Right lobe of liver (tissue), 6 donors: ENCODE measurements at places on chromosomes 3 and 15.
A peak's percentile ranks its signal among the peaks of the same experiment; 100 is the strongest.

DNA sequence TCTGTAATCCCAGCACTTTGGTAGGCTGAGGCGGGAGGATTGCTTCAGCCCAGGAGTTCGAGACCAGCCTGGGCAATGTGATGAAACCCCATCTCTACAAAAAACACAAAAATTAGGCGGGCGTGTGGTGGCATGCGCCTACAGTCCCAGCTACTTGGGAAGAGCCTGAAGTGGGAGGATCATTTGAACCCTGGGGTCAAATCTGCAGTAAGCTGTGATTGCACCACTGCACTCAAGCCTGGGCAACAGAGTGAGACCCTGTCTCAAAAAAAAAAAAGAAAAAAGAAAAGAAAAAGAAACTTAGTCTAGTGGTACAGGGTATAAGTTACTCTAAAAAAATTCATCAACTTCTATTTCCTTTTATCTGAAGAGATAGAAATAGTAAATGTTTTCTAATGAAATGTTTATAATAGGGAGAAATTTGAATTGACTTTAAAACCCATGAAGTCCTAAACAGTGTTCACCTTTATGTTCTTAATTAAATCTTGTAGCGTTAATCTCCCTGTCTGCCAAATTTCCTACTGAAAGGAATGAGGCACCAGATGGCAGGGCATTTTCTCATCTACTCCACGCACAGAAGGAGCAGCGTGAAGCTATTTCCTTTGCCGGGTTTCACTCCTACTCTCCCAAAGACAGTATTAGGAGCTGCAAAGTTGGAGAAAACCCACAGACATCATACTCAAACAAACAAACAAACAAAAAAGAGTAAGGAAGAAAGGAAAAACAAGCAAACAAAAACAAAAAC is 1.9 kb downstream of the PCLAF start:
- DNase-seq, result no peak

DNA sequence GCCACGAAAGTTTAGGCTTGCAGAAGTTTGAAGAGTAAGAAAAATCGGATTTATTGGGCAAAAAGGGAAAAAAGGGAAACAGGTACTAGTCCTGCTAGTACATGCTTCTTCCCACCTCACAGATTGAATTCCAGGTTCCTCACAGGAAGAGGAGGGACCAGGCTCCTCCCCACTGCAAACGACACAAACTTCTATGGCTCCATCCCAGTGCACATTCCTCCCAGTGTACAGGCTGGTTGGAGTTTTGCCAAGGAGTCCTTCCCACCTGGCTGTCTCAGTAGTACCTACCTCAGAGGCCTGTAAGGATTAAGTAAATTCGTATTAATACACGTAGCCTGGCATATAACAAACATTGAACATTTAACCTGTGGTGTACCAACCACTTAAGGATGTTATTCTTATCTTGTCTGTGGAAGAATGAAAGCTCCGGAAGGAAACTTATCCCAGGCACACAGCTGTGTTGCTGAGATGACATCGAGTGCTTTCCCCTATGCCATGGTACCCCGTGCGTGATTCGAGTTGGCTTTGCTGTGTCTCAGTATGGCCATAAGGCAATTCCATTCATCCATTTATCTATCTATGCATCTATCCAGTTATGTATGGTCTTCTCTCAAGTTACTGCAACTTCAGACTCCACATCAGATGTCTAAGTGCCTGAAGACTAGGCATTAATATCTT is 294.3 kb downstream of the LRTM1 start:
- DNase-seq, result no peak

DNA sequence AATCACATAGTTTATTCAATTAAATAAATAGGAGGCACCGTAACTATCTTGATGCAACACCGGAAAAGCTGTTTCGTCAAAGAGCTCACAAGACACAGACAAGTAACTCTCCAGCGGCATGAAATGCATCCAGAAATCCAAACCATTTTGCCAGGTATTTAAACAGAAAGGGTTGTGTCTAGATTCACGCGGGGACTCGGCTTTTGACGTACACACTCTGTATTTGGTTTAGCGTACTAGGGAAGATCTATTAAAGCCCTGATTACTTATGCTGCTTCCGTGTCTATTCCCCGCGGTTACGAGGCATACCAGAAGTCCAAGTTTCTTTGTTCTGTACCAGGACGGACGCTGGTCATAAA is 718 bp downstream of the BNIP2 start:
- DNase-seq, result peak; percentile 56

DNA sequence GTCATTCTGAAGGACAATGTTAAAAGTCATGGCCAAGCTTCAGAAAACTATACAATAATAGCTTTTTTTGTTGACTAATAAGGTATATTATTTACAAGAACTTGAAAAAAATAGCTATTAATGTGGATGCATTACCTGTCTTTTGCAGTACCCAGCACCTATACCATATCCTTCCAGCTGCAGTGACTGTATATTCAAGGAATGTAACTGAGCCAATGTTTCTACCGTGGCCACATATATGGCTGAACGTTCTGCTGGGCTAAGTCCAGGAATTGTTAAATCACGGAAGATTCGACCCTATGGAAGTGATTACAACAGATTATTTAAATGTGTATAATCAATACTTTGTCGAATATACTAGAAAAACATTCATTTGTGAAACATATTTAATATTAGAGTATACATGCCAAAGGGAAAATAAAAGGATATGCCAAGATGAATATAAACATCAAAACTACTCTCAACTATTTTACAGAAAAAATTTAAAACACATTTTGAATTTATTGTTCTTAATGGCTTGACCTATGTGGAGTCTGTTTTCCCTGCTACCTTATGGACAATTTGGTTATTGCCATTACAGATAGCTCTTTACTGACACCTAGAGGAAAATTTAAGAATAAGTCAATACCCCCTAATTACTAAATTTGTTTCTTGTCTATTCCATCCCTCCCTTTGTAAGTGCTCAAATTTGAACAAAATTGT is 17.6 kb downstream of the ACAD11 start:
- no peak for DNase-seq

DNA sequence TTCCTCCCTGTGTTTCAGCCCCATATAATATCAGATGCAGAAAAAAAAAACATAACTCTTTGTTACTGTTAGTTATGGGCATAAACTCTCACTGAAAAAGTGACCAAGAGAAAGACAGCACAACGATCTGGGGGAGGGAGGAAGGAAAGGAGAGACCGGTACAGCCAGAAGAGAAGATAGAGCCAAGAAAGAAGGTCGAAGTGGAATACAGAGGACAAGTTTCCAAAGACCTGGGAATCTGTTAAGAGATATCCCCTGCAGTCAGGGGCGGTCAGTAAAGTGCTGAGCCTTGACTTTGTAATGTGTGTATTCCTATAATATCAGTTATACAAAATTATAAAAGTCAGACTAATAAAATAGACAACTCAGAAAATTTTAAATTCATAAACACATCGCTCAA is 3.3 kb downstream of the ALDH1A2 start:
- DNase-seq, result no peak

DNA sequence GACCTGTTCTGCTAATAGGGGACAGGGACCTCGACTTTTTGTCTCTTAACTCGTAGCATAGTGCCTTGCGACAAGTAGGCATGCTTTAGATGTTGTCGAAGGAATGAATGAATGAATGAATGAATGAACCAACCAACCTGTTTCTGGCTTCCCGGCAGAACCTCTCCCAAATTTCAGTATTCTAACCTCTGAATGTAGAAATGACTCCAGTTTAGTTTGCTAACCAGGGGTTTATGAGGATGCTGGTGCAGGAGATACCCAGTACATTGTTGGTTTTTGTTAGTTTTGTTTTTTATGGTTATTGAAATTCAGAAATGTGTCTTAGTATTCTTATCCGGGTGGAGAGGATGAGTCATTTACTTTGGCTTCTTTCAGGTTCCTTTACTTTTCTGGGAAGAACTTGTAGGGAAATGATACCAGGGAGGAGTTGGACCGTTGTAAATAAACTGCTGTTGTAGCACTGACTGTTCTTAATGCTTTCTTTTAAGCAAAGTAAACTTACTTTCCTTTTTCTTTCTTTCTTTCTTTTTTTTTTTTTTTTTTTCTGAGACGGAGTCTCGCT is 29.6 kb upstream of the EHHADH start:
- no peak for DNase-seq

- DNase-seq, result peak; percentile 68
Observed at GRCh38 chr15:101121511-101122090, 130.2 kb downstream of the CHSY1 start.

DNA sequence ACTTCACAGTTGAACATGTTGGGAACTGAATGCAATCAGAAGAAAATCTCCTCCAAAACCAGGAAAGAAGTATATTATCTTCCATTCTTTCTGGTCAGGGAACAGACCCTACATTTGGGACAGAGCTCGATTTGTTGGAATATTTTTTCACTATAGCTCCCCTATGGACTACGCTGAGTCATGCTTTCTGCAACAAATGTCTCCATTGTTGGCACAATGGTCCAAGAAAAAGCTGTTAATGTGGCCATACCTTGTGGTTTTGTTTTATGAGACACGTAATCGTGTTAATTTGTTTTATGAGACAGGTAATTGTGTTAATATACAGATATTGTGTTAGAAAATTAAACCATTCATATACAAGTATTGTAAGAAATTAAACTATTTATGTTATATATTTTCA is 101.4 kb downstream of the TGFBR2 start:
- no peak for DNase-seq

GRCh38 chr3:89314454-89315098 is 207.2 kb downstream of the EPHA3 start:
- DNase-seq, result no peak

GRCh38 chr3:140842984-140843649 is 98.5 kb upstream of the SLC25A36 start:
- no peak for DNase-seq

DNA sequence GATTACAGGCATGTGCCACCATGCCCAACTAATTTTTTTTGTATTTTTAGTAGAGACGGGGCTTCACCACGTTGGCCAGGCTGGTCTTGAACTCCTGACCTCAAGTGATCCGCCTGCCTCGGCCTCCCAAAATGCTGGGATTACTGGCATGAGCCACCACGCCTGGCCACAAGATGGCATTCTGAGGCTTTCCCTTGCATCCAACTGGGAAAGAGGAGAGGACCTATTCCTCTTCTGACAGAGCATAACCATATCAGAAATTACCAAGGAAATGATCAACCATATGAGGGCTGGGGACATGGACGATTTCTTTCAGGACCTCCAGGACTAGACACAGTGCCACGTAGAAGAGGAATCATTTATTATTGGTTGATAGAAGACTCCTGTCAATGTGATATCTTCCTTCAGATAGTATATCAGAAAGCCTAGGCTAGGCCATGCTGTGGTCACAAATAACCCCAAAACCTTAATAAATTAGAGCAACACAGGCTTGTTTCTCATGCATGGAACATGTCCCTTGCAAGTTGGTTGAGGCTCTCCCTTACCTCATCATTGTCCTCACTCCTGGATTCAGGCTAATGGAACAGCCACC is 372.3 kb upstream of the IL12A start:
- DNase-seq, result peak; percentile 65

DNA sequence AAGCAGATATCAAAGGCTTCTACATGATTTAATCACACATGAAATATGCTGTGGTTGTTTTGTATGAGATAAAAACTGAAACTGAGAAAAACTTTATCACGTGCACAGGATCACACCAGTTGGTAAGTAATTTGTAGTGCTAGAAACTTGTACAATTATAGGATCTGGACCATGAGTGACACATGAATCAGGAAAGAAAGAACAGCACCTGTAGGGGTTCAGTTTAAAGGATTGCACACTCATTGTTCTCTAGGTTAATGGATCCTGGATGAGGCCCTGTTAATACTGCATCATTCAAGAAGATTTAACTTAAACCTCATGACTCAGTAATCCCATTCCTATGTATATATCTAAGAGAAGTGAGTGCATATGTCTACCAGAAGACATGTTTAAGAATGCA is 87.9 kb downstream of the STT3B start:
- no peak for DNase-seq

- no peak for DNase-seq
Observed at GRCh38 chr3:82186017-82186416, 424.6 kb upstream of the GBE1 start.

GRCh38 chr3:96970211-96970610 is 155.8 kb downstream of the EPHA6 start:
- no peak for DNase-seq

- peak; percentile 72 for DNase-seq
Observed at GRCh38 chr3:52851348-52851747, 16.5 kb upstream of the MUSTN1 start.

DNA sequence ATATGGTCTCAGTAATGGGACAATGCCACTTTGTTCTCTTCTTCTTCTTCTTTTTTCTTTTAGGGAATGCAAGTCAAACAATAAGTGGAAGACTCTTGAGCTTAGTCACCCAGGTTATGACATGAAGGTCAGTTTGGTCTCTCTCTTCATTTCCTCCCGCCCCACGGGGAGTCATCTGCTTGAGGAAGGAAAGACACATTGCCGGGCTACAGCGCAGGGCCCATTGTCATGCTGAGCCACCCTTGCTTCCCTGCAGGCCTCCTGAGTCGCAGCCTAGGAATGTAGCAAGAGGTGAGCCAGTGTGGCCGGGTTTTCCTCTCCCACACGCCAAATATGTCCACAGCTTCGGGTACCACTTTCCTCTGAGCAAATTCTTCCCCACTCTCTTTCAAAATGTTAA is 47.6 kb downstream of the RAP2B start:
- peak; percentile 50 for DNase-seq

GRCh38 chr3:108096532-108097321 is 5.9 kb upstream of the CD47 start:
- no peak for DNase-seq

DNA sequence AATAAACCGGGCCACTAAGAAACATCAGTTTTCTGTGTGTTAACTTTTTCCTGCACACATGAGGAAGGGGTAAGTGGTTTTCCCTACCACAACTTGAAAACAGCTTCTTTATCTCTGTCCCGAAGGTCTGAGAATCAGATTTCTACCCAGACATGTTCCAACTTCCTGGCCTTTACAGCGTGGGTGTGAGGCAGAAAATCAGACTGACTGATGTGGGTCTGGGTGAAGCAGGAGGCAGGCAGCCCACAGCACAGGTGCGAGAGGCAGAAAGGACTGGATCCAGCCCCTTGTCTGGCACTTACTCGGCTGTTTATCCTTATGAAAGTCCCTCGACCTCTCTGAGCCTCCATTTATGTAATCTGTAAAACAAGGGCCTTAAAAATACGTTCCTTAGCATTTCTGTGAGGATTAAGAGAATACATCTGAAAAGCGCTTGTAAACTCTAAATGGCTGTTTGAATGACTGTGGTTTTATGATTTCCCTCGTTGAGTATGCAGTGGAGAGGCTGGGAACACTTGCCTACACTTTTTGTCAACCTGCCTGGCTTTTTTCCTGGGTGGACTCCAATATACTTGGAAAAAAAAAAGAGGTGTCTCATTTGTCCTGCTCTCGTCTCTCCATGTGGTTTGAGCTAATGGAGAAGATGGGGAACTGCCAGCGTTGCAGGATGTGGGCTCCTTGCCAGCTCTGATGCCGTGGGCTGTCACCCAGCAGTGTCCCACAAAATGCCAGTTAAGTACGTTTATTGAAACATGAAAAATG is 3.1 kb downstream of the AGBL1 start:
- no peak for DNase-seq
